ENCODE measurements at places on chromosomes 7 and 10. TPM values are rescaled to one million over a fixed set of nuclear protein-coding genes. Genes with fewer than 3 reads are reported as not detected.

The RADIL gene
- total RNA-seq, result 4.8 TPM

DNA sequence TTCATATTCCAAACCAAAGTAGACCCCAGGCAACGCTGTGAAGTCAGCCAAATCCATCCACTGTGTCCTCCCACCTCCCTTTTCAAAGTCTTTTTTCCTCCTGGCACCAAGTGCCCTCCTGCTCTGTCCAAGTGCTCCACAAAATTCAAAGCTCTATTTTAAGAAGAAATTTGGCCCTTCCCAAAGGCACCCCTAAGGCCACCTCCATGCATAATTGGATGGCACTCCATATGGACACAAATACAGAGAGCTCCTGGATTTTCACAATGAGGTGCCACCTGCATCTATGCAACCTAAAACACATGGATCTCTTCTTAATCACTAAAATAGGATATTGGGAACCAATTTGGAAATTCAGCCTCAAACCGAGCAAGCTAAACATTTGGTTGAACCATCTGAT lies 121.6 kb downstream of the RELN start:
- no peak overlapping the region for H3K27ac ChIP-seq
- no peak overlapping the region for H3K4me3 ChIP-seq
- no peaks in the 10 kb centered on the region for H3K36me3 ChIP-seq

DNA sequence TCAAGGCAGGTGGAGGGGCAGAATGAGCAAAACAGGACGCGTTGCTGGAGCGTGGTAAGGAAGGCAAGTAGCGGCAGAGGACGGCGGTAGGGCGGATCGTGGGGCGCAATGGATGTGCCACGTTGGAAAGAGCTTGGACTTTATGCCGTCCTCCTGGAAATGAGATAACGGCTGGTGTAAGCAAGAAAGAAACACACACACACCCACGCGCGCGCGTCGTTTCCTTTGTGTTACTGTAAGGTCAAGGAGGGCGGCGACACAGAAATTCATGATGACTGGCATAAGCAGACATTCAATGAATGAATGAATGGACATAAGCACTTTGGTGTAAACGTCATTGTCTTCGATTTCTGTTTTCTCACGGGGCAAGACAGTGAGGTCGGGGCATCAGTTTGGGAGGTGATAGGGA lies 683 bp upstream of the ENTPD7 start:
- peaks cover 3% of the 10 kb centered on the region for H3K36me3 ChIP-seq
- peak overlapping the region; percentile 79 for H3K4me3 ChIP-seq
- H3K4me1 ChIP-seq, result peaks cover 17% of the 10 kb centered on the region
- peak; percentile 75 for DNase-seq

GRCh38 chr7:65955718-65956117 lies 26.3 kb downstream of the GUSB start:
- H3K4me1 ChIP-seq, result no peaks in the 10 kb centered on the region
- no peak overlapping the region for H3K27ac ChIP-seq
- DNase-seq, result no peak

DNA sequence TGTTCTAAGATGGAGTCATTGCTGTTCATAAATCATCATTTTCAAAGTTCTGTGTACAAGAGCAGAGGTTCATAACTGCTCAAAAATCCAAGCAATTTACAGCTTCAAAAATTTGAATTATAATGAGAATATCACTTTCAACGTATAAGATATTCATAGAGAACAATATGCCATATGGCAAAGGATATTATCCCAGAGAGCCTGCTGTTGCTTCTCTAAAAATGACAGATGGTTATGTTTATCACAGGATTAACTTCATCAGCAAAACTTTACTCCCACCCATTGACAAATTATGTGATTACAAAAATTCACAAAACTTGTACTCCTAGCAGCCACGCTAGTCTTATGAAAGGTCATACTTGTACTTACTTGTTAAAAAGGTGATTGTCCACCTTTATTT lies 105.1 kb downstream of the PIP4K2A start:
- H3K4me1 ChIP-seq, result peaks cover 5% of the 10 kb centered on the region
- DNase-seq, result peak; percentile 56
- H3K27ac ChIP-seq, result no peak overlapping the region

- DNase-seq, result no peak
- H3K36me3 ChIP-seq, result peaks cover 82% of the 10 kb centered on the region
- H3K4me1 ChIP-seq, result no peaks in the 10 kb centered on the region
- H3K27ac ChIP-seq, result no peak overlapping the region
Observed at GRCh38 chr10:77821551-77821950, 105.0 kb downstream of the DLG5 start.

- H3K36me3 ChIP-seq, result no peaks in the 10 kb centered on the region
- DNase-seq, result no peak
- H3K4me3 ChIP-seq, result no peak overlapping the region
- no peaks in the 10 kb centered on the region for H3K4me1 ChIP-seq
Observed at GRCh38 chr10:46077141-46077554, 31.1 kb upstream of the MSMB start.

DNA sequence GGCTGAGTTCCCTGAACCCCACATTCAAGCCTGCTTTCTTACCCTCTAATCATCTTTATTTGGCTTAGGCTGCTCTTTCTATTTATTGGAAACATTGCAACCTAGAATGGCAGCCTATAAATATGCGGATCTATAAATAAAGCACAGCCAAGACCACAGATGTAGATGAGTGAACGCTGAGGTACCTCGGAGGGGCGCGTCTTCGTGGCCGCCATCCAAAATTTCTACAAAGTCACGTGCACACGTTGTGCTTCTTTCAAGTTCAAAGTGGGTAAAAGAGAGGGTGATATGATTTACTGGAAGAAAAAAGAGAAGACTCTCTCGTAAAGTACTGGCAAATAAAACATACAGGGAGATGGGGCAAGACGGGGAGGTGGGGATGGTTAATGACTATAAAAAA lies 132.6 kb upstream of the RSU1 start:
- H3K27me3 ChIP-seq, result no peaks in the 10 kb centered on the region
- no peak for DNase-seq
- no peaks in the 10 kb centered on the region for H3K36me3 ChIP-seq
- H3K27ac ChIP-seq, result peak overlapping the region; percentile 87

GRCh38 chr10:116909307-116909706 lies 60.0 kb downstream of the ENO4 start:
- H3K27me3 ChIP-seq, result no peaks in the 10 kb centered on the region
- no peak overlapping the region for H3K27ac ChIP-seq
- H3K4me3 ChIP-seq, result no peak overlapping the region
- DNase-seq, result no peak

DNA sequence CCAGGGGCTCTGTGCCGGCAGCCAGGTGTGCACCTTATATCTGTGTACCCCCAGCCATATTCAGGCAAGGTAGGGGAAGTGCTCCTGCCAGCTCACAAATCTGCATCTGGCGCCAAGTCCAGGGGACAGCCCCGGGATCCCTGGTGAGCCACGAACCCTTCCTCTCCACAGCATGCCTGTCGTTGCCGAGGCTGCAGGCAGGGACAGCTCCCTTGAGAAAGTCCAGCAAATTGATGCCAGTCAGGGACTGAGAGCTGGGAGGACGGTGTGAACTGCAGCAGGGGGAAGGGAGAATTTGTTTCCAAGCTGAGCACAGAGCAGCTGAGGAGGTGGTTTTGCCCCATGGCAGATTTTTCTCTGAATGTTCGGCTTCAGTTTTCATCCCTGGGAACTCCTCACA lies 919 bp downstream of the PLA2G12B start:
- H3K4me1 ChIP-seq, result peaks cover 4% of the 10 kb centered on the region
- H3K27me3 ChIP-seq, result no peaks in the 10 kb centered on the region
- DNase-seq, result no peak
- H3K36me3 ChIP-seq, result no peaks in the 10 kb centered on the region

DNA sequence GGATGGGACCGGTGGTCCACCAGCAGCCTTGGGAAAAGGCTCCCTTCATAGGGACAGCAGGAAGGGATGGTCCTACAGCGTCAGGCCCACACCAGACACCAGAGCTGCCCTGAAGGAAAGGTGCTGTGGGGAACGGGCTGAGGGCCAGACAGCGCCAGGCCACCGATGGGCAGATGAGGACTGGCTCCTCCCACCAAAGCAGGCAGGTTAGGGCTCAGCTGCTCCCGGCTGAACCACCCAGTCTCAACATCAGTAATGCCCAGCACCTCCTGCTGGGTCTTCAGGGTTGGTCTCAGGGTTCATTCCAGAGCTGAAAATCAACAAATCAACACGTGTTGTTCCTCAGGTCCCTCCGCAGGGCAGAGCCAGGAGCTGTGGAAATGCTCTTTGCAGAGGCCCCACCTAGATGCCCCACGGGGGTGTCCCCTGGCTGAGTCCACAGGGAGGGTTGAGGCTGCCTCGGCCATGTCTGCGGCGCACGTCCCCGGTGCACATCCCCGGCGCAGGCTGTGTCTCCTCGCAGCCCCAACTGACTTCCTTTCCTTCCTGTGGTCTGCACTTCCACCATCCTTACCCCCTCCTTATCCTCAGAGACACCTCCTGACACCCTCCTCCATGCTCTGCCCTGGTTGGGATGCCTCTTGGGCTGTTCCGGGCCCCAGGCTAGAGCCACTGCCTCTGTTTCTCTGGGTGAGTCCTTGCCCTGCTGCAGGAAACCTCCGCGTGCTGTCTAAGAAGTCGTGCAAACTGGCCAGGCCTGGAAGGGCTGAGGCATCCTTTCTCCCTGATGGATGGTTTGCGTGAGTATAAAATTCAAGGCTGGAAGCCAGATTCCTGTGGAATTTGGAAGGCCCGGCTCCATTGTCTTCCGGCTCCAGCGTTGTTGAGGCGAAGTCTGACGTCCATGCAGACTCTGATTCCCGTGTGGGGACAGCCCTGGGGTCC lies 32.8 kb upstream of the CFAP46 start:
- no peak overlapping the region for H3K27ac ChIP-seq
- H3K36me3 ChIP-seq, result no peaks in the 10 kb centered on the region
- peaks cover 6% of the 10 kb centered on the region for H3K4me1 ChIP-seq
- H3K27me3 ChIP-seq, result peaks cover 10% of the 10 kb centered on the region
- DNase-seq, result no peak
- no peak overlapping the region for H3K4me3 ChIP-seq

DNA sequence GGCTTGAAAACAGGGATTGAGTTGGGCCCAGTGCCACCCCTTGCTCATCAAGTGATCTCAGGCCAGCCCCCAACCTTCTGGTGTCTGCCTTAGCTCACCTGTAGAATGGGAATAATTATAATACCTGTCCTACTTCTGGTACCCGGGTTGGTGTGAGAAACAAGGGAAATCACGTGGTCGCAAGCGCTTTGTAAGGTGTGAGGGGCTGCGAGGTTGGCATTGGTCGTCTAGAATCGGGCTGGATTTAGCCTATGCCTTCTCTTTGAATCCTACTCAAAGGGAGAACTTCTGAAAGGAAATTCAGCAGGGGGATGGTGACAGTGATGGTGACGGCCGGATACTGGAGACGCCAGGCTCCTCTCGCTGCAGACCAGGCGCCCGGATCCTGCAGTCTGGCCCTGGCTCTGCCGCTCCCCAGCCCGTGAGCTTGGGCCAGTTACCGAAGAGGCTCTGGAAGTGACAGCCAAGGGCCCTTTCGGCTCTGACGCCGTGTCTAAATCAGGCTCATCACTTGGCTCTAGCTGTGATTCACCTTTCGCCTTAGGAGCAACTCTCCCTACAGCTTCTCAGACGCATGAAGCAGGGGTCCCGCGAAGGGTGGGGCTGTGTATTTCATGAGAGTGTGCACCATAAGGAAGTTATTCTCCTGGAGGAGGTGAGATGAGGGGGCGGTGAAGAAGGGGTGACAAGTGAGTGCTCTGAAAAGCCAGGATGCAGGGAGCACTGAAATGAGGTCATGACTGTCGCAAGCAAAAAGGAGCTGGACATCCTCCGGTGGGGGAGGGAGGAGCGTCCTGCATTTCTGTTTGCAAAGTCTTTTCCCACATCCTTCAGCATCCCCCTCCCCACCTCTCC lies 4.0 kb upstream of the CREB5 start:
- H3K27me3 ChIP-seq, result peaks cover 37% of the 10 kb centered on the region
- DNase-seq, result no peak
- peaks cover 23% of the 10 kb centered on the region for H3K4me1 ChIP-seq
- peak overlapping the region; percentile 58 for H3K27ac ChIP-seq
- H3K4me3 ChIP-seq, result peak overlapping the region; percentile 85

The CYP2E1 gene
- total RNA-seq, result 5.0 TPM

The PCBD1 gene
- 29.2 TPM for total RNA-seq

Data from spinal cord (tissue), 10 donors.